Ovary (tissue), 10 donors: ENCODE measurements at places on chromosomes 7 and 10. TPM values are rescaled to one million over a fixed set of nuclear protein-coding genes. Genes with fewer than 3 reads are reported as not detected.

HKDC1 gene
- 0.83 TPM for total RNA-seq

GRCh38 chr10:3857318-3857717 lies 72.3 kb upstream of the KLF6 start:
- no peak overlapping the region for H3K27ac ChIP-seq
- no peak overlapping the region for H3K4me3 ChIP-seq
- DNase-seq, result no peak
- H3K4me1 ChIP-seq, result peaks cover 15% of the 10 kb centered on the region
- H3K36me3 ChIP-seq, result no peaks in the 10 kb centered on the region
- H3K27me3 ChIP-seq, result no peaks in the 10 kb centered on the region

ARHGAP22 gene
- total RNA-seq, result 14.3 TPM

- H3K36me3 ChIP-seq, result no peaks in the 10 kb centered on the region
- DNase-seq, result no peak
- H3K27me3 ChIP-seq, result no peaks in the 10 kb centered on the region
These were observed 88.2 kb upstream of the IMMP2L start for GRCh38 chr7:111650456-111650999.

DNA sequence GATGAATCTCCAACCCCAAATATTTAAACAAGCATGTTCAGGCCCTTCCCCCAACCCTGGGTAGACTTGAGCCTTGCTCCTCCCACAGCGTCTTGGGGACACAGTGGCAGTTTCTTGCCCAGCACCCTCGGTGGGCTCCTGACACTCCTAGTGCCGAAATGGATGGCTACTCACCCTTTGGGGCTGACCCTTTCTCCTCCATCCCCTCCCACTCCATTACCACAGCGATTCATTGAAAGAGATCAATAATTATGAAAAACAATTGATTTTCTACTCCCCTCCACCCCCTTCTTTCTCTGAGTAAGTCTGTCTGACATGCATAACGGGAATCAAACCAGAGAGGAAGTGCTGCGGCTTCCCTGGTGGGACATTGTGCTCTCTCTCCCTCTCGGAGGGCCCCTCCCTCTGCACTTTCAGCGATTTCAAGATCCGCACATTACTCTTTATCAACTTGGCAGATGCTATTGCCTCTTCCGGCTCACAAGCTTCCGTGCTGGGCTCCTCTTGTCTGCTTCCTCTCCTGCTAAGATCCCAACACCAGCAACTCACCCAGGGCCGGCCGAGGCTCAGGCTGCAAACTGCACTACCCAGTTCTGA lies 79.0 kb upstream of the PLXNA4 start:
- H3K27me3 ChIP-seq, result no peaks in the 10 kb centered on the region
- no peak overlapping the region for H3K27ac ChIP-seq
- H3K36me3 ChIP-seq, result no peaks in the 10 kb centered on the region
- DNase-seq, result no peak
- no peak overlapping the region for H3K4me3 ChIP-seq
- H3K4me1 ChIP-seq, result no peaks in the 10 kb centered on the region

- H3K4me3 ChIP-seq, result no peak overlapping the region
- peaks cover 4% of the 10 kb centered on the region for H3K4me1 ChIP-seq
- no peaks in the 10 kb centered on the region for H3K27me3 ChIP-seq
- H3K36me3 ChIP-seq, result no peaks in the 10 kb centered on the region
- no peak for DNase-seq
- H3K27ac ChIP-seq, result no peak overlapping the region
These were observed 186.6 kb upstream of the NRP1 start for GRCh38 chr10:33521062-33521461.

TET1 gene
- 2.9 TPM for total RNA-seq

- H3K36me3 ChIP-seq, result no peaks in the 10 kb centered on the region
- no peak overlapping the region for H3K4me3 ChIP-seq
- H3K27me3 ChIP-seq, result no peaks in the 10 kb centered on the region
- H3K27ac ChIP-seq, result no peak overlapping the region
- no peaks in the 10 kb centered on the region for H3K4me1 ChIP-seq
These were observed 52.9 kb downstream of the MTPN start for GRCh38 chr7:135924302-135924701.

DNA sequence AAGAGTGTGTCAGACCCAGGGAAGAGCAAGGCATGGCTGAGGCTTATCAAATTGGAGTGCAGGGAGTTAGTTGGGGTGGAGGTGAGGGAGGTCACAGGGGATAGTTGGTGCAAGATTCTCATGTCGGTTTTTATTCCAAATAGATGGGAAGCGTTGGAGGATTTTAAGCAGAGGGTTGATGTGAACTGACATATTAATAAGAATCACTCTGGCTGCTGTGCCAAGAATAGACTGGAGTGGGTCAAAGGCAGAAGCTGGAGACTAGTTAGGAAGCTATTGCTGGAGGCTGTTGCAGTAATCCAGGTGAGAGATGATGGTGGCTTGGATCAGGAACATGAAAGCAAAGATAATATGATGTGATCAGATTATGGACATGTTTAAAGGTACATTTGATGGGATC lies 36.5 kb downstream of the LRRC18 start:
- no peaks in the 10 kb centered on the region for H3K4me1 ChIP-seq
- no peaks in the 10 kb centered on the region for H3K36me3 ChIP-seq
- H3K27ac ChIP-seq, result no peak overlapping the region
- H3K4me3 ChIP-seq, result no peak overlapping the region

DNA sequence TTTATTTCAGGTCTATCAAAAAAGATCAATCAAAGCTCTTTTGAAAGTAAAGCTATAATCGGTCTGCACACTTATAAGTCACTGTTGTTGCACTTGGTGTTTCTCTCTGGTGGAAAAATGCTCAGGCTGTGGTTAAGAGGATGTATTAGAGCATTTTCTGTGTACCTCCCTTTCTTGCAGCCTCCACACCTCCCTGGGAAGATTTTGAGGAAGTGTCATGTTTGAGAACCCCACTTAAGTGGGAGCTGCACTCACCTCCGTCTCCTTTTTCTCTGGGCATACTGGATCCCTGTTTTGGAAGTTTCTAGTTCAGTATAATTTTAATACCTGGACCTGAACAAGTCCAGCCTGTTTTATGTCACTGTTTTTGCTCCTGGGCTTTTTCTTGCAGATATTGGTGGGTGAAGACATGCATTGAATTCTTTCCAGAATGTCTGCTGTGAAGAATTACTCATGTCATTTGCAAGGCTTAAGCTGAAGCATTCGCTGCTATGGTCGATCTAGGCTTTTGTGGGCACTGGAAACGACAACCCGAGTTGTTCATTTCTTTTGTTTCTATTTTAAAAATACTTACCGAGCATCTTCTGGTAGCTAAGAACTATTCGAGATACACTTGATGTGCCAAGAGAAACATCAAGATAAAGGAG lies 36.6 kb downstream of the TCF7L2 start:
- H3K27me3 ChIP-seq, result no peaks in the 10 kb centered on the region
- H3K4me3 ChIP-seq, result no peak overlapping the region
- H3K27ac ChIP-seq, result no peak overlapping the region
- no peak for DNase-seq

COL28A1 gene
- 1.4 TPM for total RNA-seq

- H3K4me1 ChIP-seq, result no peaks in the 10 kb centered on the region
- no peak for DNase-seq
- H3K36me3 ChIP-seq, result no peaks in the 10 kb centered on the region
- no peak overlapping the region for H3K4me3 ChIP-seq
These were observed 539.0 kb downstream of the ZWINT start for GRCh38 chr10:55822096-55822495.

MNX1 gene
- total RNA-seq, result not detected

DNA sequence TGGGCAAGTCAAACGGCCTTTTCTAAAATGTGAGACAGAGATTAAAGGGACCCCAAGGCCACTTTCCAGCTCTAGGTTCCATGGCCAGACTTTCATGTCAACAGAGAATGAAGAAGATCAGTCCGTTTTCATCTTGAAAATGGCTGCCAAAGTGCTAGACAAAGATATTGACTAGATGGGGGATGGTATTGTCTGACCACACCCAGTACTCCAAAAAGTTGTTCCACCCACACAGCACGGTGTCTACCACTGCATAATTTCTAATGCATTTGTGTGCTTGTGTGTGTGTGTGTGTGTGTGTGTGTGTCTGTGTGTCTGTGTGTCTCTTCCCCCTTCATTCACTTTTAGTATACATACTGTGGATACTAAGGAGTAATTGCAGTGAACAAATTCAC lies 1.3 kb downstream of the COL1A2 start:
- no peaks in the 10 kb centered on the region for H3K36me3 ChIP-seq
- peaks cover 6% of the 10 kb centered on the region for H3K4me1 ChIP-seq
- peak overlapping the region; percentile 93 for H3K27ac ChIP-seq
- H3K27me3 ChIP-seq, result no peaks in the 10 kb centered on the region
- H3K4me3 ChIP-seq, result peak overlapping the region; percentile 57
